ENCODE measurements at places on chromosomes 12 and 14.
A peak's percentile ranks its signal among the peaks of the same experiment; 100 is the strongest.

DNA sequence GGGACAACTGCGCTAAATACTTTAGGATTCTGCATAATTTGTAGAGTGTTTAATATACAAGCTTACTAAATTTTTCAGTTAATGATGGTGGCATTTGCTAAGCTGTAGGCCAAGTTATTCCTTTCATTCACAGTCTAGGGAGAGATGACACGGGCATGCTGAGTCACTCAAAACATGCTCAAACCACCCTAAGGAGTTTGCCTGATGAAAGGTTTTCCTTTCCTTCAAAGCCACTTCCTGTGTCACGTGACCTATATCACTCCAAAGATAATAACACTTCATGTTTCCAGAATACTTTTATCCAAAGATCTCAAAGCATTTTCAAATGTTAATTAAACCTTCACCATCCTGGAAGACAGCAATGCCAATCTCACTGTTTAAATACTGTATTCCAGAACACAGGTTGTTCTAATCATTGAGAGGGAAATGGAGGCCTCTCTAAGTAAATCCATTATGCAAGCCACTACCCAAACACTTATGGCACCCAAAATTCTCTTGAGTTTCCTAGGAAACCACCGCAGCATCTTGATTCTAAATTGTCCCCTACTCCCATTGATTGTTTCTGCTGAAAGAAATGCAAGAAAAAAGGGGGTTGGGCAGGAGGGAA lies 207.0 kb upstream of the CDKN3 start:
- no peak for DNase-seq

DNA sequence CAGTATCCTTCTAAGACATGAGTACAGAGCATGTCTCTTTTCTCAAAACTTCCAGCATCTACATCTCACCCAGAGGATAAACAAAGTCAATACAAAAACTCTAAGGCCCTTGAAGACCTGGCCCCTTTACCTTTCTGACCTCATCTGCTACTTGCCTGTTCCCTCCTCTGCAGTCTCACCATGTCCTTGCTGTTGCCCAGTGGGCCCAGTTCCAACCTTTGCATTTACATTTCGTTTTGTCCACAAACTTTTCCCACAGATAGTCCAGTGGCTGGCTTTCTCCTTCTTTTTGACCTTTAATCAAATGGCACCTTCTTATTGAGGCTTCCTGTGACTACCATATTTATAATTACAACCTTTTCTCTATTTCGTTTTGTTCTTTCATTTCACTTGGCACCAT lies 1.6 kb downstream of the IRAK4 start:
- DNase-seq, result no peak

DNA sequence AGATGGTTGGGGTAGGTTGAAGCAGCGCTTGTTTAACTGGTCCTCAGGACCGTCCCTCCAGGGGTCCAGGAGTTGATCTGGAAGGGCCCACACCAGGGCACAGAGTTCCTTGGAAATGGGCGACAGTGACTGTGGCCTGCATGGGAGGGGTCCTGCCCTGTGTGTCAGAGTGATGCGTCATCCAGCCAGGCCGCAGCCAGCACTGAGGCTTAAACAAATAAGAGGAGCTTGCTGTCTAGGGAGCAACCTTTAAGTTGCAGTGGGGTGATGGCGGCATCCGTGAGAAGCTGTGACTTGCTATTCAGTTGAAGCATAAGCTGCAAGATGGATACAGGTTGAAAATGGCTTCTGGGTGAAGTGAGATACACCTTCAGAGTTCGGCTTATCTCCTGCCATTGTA lies 20.2 kb downstream of the DCAF4 start:
- DNase-seq, result no peak

DNA sequence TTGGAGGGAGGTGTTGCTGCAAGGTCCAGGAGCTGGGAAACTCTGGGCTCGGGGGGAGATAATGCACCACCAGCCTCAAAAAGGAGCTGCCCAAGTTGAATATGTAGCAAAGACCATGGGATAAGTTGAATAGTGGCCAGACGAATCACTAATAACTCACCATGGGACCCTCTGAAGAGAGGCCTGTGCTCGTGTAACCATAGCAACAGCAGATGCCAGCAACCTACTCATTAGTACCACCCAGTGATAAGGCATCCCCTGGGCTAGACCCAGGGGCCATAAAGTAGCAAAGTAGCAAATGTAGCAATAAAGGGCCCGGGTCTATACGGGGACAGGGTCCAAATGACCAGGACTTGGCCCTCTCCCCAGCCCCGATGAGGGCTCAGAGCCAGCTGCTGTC lies 328.0 kb downstream of the DPF3 start:
- DNase-seq, result no peak

DNA sequence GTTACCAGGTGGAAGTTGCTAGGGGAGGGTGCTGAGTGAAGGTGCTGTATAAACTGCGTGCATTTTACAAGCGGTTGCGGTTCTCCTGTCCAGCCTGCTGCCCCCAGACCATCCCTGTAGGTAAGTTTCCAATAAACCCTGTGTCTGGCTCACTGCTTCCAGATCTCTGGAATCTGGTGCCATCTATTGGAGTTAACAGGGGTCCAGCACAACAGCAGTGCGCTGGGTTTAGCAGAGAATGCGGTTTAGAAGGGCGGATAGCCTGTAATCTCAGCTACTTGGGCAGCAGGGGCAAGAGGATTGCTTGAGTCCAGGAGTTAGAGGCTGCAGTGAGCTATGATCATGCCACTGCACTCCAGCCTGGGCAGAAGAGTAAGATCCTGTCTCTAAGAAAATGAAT lies 4.9 kb downstream of the AACS start:
- DNase-seq, result no peak

GRCh38 chr14:80456209-80456608 lies 244.9 kb upstream of the DIO2 start:
- no peak for DNase-seq

GRCh38 chr14:89936654-89937185 lies 17.8 kb downstream of the EFCAB11 start:
- DNase-seq, result no peak

GRCh38 chr12:25957793-25958427 lies 572 bp upstream of the RASSF8 start:
- DNase-seq, result no peak

DNA sequence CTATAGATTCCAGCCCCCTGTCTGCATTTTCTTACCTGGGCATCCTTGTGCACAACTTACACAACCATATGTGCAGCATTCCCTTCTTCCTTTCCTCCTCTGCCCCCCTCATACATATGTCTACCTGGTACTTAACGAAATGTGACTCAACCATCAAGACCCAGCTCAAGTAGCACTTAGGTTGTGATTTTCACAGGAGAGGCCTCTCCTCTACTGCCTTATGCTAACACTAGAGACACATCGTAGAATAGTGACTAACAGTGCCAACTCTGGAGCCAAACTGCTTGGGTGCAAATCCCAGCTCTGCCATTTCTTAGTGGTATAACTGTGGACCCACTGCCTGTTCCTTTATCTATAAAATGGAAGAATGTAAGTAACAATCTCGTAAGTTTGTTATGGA lies 24.1 kb upstream of the PLEKHA5 start:
- no peak for DNase-seq

DNA sequence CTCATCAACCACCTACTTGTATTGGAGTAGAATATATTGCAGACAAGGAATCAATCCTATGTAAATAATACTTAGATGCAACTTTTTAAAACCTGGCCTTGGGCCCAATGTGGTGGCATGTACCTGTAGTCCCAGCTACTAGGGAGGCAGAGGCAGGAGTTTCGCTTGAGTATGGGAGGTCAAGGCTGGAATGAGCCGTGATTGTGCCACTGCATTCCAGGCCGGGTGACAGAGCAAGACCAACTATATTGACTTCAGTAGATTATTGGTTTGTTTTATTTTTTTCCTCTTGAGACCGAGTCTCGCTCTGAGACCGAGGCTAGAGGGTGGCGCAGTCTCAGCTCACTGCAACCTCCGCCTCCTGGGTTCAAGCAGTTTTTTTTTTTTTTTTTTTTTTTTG lies 3.6 kb downstream of the LARP4 start:
- no peak for DNase-seq

DNA sequence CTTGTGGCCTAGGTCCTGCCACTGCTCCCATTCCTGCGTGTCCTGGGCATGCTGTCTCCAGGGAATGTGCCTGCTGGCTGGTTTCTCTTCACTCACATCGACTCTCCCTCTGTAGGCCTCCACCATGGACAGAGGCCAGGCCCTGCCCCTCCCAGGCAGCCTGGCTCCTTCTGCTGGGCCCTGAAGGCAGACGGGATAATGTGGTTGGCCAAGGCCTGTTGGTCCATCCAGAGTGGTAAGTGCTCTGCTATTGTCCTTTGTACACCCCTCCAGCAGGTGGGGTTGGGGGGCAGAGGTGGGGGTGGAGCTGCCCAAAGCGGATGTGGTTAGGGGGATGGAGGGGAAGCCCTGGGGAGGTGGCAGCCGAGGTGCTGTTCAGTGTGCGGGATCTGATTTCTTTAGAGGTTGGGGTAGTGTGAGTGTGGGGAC lies 9.5 kb upstream of the NR4A1 start:
- no peak for DNase-seq

GRCh38 chr12:123973552-123974341 lies 732 bp downstream of the ZNF664 start:
- peak; percentile 26 for DNase-seq

DNA sequence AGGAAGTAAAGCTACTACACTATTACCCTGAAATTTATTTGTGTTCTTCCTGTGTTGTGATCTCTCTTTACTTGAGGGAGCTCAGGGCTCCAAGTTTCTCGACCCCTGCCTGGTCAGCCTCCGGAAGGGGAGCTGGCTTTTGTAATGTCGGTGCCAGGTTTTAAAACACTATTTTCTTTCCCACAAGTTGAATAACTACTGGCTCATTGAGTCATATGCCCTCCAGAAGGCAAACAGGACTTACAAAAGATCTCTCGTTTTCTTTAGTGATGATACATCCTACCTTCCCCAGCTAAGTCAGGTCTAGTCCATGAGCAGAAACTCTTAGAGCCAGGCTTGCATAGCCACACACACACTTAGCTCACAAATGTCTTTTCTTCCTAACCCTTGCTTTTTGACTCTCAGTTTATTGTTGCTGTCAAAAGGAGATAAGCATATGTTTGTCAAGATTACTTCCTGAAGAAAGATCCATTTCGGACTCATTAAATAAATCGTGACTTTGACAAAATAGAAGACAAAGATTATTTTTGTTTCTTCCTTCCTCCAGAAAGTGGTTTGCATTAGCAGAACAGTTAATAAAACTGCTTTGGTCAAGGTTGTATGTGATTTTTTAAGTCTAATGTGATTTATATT lies 209.8 kb upstream of the FLRT2 start:
- no peak for DNase-seq

DNA sequence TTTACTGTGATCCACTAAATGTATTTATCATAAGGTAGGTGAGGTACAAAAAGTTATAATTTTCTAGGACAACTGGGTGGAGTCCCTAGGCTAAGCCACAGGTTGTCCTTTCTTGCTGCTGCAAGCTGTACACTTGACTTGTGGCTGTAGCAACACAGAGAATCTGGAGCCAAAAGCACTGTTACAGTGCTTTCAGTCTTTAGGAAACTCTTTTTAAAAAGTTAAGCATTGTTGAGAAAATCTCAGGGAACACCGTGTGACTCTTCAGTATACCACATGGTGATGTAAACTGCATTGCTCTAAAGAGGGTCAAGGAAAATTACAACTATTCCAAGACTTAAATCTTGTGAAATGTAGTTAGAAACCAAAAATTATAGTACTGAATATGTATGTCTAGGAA lies 11.4 kb downstream of the SLC15A5 start:
- no peak for DNase-seq

DNA sequence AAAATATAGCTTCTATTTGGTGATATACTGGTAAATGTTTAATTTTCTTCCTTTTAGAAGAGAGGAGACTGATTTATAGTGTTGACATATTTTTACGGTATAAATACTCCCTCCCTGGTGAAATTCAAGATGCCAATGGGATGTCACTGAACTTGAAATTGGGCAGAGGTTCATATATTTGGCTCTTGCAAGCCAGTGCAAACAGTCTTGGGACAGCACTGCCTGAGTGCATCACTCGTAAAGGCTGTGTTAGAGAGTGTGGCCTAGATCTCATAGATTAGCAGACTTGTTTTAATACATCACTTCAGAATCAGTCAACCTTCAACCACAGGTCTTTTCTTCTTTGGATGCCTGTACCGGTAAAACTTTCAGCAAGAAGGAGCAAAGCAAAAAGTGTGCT lies 681.0 kb downstream of the NRXN3 start:
- no peak for DNase-seq

DNA sequence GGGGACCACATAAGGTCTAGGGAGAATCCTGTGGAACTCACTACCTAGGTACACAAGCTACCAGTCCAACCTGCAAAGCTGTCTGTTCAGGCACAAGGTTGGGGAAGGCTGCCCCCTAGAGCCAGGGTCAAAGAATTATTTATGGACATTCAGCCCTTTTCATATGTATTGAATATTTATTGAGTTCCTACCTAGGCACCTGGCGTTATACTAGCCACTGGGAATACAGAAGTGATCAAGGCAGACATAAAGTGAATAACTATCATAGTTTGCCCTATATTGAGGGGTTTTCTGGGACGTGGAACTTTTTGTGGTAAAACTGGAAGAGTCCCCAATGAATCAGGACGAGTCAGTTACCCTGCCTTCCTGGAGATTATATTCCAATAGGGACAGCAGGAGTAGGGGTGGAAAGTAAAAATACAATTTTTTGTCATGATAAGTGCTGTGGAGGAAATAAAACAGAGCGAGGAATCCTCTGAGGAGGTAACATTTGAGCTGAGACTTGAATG lies 5.8 kb upstream of the SLC48A1 start:
- DNase-seq, result no peak

DNA sequence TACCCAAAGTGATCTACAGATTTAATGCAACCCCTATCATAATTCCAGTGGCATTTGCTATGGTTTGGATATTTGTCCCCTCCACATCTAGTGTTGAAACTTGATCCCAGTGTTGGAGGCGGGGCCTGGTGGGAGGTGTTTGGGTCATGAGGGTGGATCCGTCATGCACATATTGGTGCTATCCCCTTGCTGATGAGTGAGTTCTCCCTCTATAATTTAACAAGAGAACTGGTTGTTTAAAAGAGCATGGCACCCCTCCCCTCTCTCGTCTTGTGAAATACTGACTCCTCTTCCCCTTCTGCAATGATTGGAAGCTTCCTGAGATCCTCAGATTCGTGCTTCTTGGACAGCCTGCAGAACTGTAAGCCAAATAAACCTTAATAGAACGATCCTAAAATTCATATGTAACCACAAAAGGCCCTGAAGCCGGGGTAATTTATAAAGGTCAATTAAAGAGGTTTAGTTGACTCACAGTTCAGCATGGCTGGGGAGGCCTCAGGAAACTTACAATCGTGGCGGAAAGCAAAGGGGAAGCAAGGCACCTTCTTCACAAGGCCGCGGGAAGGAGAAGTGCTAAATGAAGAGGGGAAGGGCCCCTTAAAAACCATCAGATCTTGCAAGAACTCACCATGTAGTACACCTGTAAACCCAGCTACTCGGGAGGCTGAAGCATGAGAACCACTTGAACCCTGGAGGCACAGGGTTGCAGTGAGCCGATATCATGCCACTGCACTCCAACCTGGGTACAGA lies 41.2 kb downstream of the SLC39A9 start:
- DNase-seq, result no peak

GRCh38 chr14:104889375-104889757 lies 24.3 kb downstream of the CEP170B start:
- DNase-seq, result no peak

- DNase-seq, result no peak
These were observed 17.3 kb upstream of the DHRS4 start for GRCh38 chr14:23936084-23936829.
